Left hindlimb (tissue), 1 donor: ENCODE measurements at places on chromosomes 7 and 10.

- no peak for DNase-seq
Observed at GRCh38 chr10:104777086-104777799, 136.2 kb downstream of the SORCS3 start.

DNA sequence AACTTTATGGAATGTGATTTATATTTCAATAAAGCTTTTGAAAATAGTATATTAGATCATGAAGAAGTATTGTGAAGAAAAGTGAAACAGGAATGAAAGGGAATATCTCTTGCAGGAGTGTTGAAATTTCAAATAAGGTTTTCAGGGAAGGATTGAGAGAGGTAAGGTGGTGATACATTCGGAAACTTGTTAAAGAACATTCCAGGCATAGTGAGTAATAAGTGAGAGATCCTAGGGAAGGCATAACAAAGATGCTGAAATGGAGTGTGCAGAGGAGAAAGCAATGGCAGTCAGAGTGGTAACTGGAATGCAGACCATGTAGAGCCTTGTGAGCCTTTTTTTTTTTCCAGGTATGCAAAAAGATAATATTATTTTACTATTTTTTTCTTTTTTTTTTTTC lies 4.1 kb downstream of the OR9A4 start:
- DNase-seq = no peak

DNA sequence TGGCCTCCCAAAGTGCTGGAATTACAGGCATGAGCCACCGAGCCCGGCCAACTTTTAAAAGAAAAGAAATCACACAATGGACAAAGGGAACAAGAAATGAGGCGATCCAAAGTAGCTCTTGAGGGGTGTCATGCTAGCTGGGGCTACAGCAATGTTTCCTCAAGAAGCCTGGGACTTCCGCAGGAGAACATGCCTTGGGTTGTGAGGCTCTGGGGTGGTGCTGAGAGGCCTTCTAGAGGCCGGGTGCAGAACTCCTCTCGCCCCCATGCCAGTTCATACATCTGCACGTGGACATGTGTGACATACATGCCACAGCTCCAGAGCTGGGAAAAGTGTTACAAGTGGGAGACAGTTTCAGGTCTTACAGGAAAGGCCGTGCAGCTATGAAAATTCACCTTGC lies 238.2 kb downstream of the SKAP2 start:
- DNase-seq = no peak

DNA sequence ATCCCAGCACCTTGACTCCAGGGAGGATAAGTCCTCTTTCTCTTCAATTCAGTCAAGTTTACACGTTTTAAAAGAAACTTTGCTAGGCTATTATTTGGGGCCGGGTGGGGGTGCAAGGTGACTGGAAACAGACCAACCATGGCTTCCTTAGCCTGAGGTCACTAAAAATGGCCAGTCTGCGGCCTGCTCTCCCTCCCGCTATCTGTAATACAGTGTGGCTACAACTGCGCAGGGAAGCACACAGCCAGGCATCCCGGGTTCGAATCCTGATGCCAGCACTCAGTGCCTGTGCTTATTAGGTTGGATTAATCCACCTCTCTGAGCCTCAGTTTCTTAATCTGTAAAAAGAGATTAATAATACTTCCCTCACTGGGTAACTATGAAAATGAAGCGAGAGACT lies 19.5 kb downstream of the ATP6V1F start:
- no peak for DNase-seq

GRCh38 chr10:127012071-127012768 lies 107.0 kb downstream of the DOCK1 start:
- no peak for DNase-seq

DNA sequence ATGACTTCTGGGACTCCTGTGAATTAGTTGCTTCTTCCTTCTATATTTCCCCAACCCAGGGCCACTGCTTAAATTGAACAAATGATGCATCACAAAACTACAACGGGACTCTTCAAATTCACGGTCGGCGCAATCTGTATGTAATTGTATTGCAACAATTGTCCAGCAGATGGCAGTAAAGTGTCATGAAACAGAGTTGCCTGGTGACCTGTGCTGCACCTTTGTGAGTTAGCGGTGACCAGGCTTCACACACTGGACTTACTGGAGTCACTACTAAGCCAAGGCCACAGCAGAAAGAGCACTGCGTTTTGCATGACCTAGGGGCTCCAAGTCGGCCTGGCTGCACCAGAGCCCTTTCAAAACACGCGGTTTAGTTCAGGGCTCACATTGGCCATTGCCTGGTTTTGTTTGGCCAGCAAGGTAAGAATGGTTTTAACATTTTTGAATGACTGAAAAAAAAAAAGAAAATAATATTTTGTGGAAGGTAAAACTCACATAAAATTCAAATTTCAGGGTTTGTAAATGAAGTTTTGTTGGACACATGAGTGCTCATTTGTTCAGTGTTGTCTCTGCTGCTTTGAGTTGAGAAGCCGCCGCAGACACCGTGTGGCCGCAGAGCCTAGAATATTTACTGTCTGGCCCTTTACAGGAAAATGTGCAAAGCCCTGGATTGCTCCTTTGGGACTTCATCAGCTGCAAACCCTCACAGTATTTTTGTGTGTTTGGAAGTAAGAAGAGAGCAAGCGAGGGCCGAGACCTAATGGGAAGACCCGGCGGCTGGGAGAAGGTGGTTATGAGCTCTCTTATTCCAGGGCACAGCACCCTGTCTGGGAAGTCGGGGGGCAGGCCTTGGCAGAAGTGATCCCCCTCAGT lies 23.2 kb upstream of the ZNF32 start:
- no peak for DNase-seq

DNA sequence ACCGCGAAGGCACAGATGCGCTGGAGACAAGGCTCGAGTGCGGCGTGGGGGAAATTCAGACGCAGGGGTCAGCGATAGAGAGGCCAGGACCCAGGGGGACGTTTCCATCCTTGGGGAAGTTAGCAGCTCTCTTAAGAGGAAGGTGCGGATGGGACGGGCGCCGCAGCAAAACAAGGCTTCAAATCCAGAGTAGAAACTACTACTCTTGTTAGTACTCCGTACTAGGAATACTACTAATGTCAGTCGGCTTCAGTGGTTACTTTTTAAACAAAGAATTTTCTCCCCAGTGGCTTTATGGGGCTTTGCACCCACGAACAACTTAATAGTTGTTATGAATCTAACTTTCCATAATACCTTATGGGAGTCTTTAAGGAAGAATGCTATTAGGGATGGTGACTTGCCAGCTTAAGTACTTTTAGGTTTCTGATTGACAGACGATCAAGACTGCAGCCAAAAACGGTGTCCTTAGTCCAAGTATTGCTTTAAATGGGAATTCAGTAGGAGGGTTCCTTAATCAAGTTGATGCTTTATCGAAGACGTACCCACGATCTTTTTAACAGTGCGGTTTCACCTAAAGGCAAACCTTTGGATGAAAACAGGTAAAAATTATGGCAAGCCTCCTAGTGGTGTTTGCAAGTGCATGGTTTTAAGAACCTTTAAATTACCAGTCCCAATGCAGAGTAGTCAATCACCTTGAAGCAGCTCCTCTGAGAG lies 812 bp upstream of the IDE start:
- DNase-seq = no peak

DNA sequence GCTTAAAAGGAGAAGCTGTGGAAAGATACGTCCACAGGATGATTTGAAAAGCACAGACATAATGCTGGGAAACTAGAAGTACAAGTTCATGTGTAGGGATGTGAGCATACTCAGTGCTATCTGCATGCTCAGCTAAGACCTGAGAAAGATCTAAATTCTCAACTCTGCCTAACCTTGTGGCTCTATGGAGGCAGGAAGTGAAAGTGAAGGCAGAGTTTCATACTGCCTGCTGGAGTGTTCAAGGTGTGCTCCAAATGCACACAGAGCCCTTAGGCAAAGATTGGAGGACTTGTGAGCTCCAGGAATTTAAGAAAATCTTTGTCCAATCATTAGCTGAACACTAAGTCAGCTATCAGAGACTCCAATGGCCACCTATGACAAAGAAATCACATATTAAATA lies 190.9 kb downstream of the RNLS start:
- no peak for DNase-seq

DNA sequence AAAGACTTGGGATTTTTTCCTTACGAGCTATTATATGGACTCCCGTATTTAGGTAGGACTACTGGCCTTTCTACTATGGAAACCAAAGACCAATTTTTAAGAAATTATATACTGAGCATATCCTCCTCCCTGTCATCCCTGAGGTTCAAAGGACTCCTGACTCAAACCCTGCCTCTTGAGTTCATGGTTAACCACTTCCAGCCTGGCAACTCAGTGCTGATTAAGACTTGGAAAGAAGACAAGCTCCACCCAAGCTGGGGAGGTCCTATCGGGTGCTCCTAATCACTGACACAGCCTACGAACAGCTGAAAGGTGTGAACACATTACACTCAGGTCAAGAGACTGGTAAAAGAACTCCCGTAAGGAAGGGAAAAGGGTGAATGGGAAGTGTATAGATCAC lies 66.8 kb downstream of the LYZL2 start:
- no peak for DNase-seq

- DNase-seq = peak; percentile 15
Observed at GRCh38 chr10:79393924-79394610, 46.8 kb downstream of the PPIF start.

DNA sequence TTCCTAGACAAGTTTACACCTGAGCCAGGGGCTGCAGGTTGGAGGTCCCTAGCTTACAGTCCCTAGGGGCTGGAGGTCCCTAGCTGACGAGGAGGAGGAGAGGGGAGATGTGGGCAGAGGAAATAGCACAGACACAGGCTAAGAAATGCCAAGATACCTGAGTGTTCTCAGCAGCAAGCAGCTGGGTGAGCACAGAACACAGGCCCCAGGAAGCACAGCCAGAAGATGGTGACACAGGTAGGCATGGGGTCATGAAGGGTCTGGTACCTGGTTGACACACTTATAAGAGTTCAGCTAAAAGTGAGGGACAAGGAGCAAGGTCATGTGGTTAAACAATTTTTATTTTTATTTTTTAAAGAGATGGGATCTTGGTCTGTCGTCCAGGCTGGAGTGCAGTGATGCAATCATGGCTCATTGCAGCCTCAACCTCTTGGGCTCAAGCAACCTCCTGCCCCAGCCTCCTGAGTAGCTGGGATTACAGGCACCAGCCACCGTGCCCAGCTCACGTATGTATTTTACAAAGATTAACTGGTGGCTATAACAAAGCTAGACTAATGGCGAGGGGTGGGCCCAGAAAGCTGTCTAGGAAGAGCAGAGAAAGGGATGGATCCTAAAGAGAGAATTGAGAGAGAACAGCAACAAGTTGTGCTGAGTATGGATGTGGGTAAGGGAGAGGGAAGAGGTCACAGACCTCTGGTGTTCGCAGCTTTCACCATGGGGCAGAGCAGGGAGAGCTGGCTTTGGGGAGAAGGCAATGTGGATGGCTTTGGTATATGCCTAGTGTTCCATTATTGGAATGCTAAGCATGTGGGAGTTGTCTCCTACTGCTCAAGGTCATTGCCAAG lies 140.3 kb upstream of the KLF14 start:
- DNase-seq = no peak

- peak; percentile 20 for DNase-seq
Observed at GRCh38 chr10:70552586-70552985, 50.0 kb downstream of the PRF1 start.

DNA sequence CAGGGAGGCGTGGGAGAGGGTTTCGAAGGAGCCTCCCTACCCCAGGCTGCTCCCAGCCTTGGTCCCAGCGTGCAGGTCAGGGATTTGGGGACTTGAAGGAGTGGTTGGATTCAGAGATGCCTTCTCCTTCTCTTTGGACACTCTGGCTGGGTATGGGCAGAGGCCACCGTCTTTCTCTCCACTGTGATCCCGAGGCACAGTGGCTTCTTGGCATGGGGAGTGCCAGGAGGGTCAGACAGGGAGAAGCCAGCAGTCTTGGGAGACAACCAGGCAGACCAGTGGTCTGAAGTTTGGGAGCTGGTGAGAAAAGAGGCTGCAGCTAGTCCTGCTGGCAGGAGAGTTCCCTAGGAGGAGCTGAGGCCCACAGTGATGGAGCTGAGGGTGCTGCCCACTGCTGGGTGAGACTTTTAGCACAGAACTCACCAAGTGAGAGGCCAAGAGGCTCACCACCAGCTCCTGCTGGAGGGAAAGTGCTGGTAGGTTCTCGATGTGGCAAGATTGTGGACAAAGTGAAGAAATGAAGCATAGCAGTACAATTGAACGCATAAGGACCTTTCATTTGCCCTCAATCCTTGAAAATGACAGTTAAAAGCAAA lies 35.2 kb upstream of the WDFY4 start:
- no peak for DNase-seq

- DNase-seq = peak; percentile 73
Observed at GRCh38 chr7:74627661-74628411, 29.7 kb upstream of the GTF2I start.

DNA sequence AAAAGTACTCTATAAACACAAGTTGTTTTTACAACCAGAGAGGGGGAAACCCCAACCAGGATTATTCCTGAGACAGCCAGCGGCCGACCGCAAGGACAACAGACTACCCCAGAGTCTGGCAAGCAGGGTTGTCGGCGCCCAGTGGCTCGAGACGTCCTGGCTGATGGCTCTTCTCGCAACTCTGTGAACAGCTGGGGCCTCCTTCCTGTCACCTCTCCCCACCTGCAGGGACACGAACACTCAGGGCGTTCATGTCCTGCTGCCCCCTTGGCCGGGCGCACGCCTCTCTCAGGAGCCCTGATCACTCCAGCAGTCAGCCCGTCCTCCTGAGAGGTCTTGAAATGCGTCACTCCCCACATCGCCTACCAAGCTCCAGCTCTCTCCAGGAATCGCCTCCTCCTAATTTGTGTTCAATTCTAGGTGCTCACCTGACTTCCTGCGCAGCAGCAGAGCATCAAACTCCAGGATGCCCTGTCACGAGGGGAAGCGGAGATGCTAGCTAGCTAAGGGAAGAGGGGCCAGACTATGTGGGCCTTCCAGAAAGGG lies 66.4 kb upstream of the TNRC18 start:
- no peak for DNase-seq

GRCh38 chr7:23105086-23105643 lies 420 bp upstream of the KLHL7 start:
- no peak for DNase-seq

DNA sequence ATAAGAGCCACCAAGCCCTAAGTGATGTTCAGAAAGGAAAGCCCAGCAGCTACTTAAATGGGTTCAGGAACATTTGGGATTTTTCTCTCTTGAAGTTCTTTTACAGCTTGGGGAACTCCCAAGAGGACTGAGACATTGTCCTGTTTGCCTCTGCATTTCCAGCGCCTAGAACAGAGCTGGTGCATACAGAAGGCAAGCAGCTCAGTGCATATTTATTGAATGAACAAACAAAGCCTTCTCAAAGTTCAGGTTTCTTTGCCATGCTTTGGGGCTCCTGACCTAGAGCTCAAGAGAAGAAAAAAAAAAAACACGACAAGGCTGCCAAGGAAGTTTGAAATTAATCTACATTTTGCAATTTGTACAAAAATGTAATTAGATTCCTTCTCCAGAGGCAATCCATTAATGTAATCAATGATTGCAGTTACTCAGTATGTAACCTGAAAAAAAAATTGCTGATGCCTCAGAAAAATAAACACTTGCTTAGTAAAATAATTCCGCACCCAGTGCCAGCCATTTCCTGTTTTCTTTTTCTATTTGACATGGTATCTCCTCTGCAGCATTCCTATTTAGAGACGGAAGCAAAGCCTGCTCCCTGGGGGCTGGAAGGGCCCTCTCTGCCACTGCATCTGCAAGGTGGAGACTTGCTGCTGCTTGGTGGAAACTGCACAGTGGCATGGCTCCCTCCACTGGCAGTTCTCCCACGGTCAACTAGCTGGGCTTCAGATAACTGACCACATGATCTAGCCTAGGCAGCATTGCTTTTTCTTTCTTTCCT lies 157.3 kb downstream of the TMEM178B start:
- no peak for DNase-seq
